ENCODE measurements at places on chromosomes 6 and 20.

GRCh38 chr6:19356692-19357091 lies 480.5 kb upstream of the ID4 start:
- no peak for DNase-seq

GRCh38 chr6:146775220-146775619 lies 176.4 kb downstream of the ADGB start:
- DNase-seq = no peak

DNA sequence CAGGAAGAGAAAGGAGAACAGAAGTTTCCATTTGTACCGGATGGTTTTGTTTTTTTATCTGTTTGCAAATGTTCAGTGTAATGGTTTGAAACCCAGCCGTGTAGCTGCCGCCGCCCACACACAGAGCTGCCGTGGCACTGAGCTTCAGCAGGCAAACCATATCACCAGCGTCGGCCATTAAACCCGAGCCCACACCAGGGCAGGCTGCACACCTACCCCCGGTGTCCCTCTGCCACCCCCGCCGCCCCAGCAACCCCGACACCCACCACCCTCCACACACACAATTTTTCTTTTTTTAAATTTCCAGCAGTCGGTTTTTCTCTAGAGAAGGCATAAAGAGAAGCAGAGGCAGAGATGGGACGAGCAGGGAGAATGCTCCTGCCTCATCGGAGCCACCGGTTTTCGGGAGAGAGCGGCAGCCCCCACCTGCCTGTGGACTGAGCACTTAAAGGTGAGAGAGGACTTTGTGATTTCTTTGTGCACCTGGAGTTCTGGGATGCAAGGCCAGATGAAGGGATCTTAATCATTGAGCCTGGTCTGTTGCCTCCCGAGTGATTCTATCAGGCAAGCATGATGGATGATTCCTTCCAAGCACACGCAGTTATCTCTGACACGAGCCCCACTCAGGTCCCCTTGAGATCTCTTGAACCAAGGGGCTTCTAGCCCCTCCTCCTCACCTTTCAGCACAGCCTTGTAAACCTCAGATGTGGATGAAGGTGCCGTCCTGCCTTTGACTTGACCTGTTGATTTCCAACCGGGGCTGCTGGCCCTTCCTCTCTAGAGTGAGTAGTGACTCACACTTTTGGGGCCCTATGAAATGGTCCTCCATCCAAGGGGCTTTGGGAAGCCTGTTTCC lies 17.5 kb upstream of the ZNF831 start:
- DNase-seq = no peak

GRCh38 chr6:85394853-85395538 lies 54.9 kb upstream of the NT5E start:
- DNase-seq = no peak

- DNase-seq = peak; percentile 73
Observed at GRCh38 chr6:158715330-158716311, 65.8 kb downstream of the SYTL3 start.

DNA sequence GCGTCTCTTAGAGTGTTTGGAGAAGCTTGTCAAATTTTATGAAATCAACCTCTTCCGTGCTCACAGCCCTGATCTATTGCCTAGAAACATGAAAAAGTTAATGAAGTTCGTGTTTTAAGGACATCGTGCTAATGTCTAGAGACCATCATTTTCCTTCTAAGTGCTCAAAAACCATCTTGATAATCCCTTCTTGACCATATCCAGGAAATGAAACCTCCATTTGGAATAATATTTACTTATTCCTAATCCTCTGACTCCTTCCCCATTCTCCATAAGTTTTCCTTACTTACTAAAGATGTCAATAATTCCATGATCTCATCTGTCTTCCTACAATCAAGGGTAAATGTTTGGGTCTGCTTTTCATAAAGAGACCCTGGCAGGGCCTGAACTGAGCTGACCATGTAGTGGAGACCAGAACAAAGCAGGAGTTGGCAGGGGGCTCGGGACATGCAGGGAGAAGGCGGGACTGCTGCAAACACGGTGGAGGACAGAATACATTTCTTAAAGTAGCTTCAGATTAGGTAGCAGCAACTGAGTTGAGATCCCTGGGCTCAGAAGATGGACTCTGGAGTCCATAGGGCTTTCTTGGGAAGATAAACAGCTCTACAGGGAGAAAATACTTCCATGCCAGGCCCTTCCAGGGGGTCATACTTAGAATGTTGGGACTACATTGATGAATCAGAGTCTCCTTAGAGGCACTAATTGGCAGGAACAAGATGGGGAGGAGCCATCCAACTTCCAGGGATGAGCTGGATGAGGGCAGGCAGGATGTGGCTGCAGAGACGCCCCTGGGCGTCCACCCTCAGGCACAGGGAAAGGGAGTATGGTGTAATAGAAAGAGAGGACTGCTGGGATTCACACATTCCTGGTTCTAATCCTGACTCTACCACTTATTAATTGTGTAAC lies 100.7 kb downstream of the RIN2 start:
- no peak for DNase-seq

DNA sequence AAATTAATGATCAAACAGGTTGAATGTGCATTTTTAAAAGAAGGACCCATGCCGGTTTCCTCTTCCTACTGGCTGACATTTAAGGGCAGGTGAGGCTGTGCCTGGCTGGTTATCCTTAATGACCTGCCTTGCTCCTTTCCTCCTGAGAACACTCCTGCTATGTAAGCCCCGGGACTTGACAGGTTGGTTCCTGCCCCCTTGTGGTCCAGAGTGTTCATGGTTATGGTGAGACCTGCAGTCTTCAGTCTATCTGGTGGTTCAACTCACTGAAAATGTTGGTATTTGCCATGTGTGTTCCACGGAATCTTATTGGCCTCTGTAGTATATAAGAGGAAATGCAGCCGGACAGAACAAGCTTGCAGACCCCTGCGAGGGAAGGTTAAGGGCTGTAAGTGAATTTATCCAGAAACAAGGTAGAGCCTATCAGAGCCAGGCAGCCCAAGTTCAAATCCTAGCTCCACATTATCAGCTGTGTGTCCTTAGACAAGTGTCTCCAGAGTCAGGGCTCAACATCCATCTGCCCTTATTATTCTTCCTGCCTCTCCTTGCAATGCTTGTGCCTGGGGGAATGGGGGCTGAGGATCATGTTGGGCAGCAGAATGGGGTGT lies 5.2 kb upstream of the BPIFA3 start:
- DNase-seq = peak; percentile 58

- DNase-seq = peak; percentile 52
Observed at GRCh38 chr6:169978615-169979161, 227.3 kb downstream of the ERMARD start.

DNA sequence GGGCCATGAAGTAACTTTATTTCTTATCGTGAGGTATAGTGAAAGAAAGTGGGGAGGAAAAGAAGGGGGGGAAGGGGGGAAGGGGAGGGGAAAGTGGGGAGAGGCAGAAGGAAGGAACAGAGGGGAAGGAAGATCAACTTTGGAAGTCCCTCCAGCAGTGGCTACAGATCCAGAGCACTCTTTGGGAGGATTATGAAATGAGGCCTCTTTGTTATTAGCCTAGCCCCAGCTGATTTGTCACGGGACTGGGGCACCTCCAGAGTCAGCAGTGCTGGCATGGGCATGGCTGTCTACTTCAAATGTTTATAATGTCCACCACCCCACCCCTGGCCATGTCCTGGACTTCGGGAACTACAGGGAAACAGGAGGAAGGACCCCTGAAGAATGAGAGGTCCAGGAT lies 7.6 kb downstream of the MOCS1 start:
- DNase-seq = no peak

GRCh38 chr6:15790116-15790515 lies 127.3 kb upstream of the DTNBP1 start:
- DNase-seq = no peak

- no peak for DNase-seq
Observed at GRCh38 chr6:136250686-136251008, 536 bp upstream of the MTFR2 start.

DNA sequence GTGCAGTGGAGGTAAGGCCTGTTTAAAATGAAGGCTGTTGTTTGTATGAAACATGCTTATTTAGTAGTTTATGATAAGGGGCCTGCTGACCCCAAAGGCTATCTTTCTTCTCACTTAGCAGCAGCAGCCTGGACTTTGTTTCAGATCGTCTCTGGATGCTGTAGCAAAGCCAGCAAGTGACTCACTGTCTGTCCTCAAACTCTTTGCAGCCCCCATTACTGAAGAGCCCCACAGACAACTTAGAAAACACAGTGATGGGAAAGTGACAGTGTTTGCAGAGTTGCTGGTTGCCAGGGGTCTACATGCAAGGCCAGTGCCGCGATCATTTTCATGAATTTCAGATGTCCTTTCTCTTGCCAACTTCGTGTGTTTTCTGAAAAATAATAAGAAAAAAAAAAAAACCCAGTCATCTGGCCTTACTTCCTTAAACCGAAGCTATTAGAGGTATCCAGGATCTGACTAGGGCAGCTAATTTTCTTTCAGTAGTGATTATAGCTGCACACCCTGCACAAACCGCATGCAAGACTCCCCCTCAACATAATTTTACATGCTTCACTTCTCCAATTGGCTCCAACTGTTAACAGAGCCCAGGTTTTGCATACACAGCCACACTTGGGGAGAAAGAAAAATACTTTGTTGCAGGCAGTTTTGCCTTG lies 11.6 kb upstream of the F13A1 start:
- no peak for DNase-seq

- no peak for DNase-seq
Observed at GRCh38 chr6:48101290-48101689, 9.7 kb downstream of the PTCHD4 start.

DNA sequence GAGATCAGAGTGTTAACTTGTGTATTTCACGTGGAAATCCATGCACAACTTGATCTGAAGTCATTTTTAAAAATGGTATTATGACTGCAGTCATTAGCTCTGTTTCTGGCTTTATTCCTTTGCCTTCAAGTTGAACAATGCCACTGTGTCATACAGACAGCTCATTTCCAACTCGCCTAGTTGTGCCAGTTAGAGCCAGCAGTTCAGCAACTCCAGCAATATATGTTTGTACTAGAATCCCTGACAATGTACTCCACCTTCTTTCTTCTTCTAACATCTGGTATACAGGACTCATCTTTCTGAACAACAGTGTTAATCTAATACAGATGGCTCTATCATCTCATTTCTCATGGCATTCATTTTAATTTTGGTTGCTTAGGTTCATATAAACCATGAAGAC lies 418.3 kb upstream of the POU3F2 start:
- DNase-seq = no peak

DNA sequence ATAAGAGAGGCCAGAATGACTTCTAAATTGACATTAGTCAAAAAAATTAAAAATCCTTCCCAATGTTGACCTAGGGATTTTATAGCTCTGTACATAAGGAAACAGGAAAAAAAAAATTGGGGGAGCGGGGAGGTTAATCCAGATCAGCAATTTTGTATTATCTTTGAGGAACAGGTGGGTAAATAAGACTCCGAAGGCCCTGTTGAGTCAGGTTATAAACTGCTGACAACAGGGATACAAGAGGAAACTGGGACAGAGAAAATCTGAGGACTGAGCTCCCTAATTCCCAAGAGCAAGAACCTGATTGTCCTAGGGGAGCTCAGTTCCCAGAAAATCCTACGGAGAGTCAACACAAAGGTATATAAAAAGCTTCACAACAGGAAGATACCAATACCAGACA lies 26.8 kb upstream of the CRIP3 start:
- DNase-seq = no peak

DNA sequence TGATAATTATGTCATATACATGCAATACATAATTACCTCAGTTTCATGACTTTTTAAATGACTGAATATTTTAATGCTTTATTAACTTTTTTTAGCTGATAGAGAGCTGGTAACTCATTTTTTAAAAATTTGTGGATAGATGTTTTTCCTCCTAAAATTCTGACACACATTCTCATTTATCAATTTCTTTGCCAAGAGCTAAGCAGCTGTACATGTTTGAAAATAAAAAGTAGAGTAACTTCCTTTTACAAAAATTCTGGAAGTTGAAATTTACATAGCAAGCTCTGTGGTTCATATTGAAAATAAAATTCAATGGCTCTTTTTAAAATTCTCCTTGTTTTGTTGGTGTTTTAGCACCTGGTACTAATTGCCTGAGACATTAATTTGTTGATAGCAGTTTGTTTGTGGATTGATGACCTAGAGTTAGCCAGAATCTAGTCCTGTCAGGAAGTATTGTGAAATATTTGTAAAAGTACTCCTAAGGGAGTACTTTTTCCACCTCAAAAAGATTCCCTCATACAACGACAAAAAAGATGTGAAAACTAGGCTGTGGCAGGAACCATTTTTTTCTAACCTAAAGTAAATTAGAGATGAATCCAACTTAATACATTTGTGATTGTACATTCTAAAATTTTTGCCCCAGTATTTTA lies 621.8 kb downstream of the BCKDHB start:
- no peak for DNase-seq

DNA sequence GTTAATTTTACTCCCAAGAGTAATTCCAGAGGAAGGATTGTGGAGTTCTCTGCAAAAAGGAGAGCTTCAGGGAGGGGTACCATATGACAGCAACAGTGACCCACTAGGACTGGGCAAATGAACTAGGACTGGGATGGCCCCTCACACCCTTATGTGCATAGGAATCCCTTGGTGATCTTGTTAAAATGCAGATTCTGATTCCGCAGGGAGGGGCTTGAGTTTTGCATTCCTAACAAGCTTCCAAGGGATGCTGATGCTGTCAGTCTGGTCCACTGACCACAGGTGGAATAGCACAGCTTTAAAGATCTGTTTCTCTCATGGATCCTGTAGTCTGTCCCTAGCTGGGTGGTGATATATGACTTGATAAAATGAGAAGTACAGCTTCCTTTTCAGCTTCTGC lies 6.3 kb upstream of the FOXA2 start:
- no peak for DNase-seq

- no peak for DNase-seq
Observed at GRCh38 chr6:14727494-14728395, 518.1 kb upstream of the JARID2 start.

GRCh38 chr6:75386050-75386770 lies 101.6 kb upstream of the TMEM30A start:
- DNase-seq = no peak

DNA sequence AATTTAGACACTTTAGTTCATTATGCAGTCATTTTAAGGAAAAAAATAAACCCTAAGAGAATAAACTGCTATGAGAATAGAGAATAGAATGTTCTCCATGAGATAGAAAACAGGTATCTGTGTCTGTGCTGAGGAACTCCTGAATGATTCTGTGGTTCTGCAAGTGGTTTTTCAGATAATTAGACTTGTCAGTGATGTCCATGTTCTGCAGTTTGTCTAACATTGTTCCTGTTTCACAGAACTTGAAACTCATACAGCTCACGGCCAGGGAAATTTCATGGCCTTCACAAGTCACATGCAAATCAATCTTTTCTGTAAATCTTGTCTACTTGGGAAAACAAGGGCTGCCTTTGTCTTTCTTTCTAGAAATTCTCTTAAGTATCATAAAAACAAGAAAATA lies 73.4 kb upstream of the HMGCLL1 start:
- no peak for DNase-seq
